ENCODE measurements at places on chromosomes 13 and 19.

GRCh38 chr13:99314640-99315176, 7.5 kb upstream of the GPR183 start:
- DNase-seq: peak; percentile 65

- DNase-seq: no peak
Observed at GRCh38 chr13:101624210-101624922, 171.9 kb downstream of the ITGBL1 start.

GRCh38 chr13:73900591-73900990, 233.6 kb downstream of the KLF12 start:
- DNase-seq: no peak

DNA sequence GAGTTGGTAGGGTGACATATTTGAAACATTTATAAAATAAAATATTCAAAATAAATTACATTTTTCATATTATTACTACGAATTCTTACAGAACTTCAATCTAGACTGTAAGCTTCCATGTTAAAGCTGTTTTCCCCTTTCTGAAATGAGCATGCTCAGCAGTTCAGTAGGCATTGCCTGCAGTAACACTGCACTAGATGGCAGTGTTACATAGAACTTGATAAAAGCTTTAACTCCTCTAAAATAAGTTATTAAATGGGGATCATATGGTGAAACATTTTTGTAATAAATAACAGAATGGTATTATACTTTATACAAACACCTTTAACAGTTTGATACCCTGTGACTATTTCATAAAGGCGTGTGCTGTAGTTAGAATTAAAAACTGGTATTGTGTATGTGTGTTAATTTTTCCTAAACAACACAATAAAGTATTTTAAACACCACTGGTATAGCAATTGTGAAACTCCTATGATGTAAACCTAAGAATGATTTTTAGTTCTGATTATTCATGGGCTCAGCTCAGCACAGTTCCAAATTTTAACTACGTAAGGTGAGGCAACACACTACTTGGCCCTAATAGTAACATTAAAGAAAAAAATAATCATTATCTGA, 11.6 kb upstream of the GPR18 start:
- DNase-seq: peak; percentile 49

DNA sequence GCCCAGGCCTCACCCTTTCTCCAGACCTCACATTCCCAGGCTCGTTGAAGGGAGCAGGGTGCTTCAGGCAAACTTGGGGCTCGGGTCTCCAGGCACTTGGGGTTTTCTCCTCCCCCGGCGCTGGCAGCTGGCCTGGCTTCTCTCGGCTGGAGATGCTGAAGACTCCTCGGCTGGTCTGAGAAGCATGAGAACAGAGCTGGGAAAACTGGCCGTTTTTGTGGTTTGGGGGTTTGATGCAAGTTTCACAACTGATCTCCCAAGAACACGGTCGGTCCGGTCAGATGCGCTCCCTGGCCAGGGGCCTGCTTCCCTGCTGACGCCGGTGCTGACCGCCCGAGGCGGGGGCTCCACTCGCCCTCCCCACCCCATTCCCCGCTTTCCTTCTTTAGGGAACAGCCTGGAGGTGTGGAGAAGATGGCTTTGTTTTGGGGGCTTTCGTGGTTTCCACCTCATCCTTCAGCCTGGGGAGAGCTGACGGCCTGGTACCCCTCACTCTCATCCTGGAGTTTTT, 35.3 kb downstream of the CEBPA start:
- DNase-seq: no peak

DNA sequence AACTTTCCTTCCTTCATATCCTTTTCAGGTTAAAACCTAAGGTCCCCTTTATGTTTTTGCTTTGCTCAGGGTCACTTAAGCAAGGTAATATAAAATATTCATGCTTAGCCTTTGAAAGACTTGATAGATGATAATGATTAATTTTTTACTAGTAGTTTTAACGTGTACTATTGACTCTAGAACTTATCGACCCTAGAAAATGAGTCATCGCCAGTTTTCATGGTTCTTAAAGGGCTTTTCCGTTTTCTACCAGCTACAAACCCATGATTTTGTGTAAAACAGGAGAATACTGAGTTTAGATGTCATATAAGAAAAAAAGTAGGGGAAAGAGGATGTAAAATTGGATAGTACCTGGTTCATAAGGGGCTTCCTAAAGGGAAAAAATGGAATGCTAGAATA, 75.7 kb downstream of the DHRS12 start:
- DNase-seq: no peak

DNA sequence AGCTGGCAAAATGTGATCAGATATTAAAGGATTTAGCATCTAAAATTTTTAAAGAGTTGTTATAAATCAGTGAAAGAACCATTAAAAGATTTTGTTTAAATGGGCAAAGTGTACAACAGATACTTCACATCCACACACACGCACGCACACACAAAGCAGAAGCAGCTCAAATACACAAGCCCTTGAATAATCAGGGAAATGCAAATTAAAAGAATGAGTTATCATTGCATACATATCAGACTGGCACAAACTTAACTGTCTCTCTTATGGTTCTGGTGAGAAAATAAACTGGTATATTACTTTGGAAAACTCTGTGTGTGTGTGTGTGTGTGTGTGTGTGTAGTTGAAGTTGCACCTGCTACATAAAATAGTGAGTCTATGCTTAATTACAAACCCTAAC, 59.3 kb downstream of the CRYL1 start:
- DNase-seq: no peak

DNA sequence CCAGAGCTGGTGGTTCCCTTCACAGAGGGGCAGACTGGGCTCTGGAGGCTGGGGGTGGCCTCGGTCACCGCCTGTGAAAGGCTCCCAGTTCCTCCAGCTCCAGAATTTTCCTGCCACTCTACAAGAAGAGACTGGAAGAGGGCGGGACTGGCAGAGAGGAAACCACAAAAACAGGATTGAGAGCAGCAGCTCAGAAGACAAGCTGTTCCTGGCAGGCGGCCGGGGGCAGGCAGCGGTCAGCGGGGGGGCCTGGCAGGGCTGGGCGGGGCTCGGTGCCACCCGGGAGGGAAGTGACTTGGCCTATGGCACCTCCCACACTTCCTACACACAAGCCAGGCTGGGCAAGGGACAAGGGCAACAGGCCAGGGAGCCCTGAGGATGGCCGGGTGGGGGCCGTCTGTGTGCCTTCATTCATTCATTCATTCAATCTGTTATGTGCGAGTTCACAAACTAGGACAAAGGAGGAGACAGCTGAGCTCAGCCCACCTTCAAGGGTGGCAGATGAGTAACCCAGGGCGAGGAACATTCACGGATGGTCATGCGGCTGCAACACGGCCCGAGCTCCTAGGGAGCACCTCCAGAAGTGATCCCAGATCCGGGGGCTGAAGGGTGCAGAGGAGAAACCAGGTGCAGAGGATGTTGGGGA, 16.9 kb upstream of the BTBD2 start:
- DNase-seq: peak; percentile 65

DNA sequence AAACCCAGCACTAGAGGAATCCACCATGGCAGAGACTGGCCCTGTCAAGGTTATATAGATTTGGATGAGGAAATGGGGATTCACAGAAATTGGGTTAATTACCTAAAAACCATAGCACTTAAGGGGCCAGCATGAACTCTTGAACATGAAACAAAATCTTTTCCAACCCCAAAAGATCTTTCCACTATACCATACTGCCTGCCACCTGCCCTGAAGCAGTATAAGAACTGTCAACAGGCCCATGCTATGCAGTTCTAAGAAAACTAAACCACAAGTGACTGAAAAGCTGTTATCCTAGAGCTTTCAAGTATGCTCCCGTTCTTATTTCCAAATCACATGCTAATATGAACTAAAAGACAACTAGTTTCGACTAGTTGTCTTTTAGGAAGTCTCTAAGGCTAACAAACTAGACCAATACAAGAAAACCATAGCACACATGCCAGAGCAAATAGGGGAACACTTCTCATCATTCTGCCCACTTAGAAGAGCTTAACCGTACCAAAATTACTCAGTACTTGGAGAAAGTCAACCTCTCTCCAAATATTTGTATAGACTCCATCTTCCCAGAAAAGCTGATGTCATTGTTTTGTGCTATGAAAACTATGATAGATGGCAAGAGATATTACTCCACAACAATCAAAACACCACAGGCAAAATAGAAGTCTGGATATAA, 27.5 kb downstream of the HSPH1 start:
- no peak for DNase-seq

DNA sequence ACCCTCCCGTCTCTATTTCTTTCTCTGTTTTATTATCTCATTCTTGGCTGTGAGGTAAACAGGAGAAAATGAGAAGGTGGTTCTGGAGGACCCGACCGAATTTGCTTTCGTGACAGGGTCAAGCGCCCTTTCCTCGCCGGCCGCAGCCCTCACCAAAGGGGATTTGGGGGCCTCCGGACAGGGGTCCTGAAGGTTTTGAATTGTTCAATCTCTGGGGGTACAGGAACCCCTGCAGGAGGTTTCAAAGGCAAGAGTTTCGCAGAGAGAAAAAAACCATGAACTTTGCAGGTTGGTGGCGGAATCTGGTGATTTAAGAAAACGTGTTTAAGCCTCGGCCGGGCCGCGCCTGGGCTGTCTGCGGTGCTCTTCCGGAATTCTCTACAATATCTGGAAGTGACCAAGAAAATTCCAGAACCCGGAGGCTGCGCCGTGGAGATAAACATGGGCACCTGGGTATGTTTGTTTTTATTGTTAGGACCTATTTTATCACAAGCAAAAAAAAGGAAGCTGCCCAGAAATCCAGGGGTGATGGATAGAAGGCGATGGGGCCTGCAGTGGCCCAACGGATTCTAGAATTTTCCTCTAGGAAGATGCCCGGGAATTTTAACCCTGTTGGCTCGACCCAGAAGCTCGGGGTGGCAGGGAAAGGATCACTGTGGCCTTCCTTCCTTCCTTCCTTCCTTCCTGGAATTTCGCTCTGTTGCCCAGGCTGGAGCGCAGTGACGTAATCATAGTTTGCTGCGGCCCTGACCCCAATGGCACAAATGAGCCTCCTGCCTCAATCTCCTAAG, 14.2 kb upstream of the PTBP1 start:
- DNase-seq: no peak

- no peak for DNase-seq
Observed at GRCh38 chr19:27971071-27971470, 1241.9 kb downstream of the UQCRFS1 start.

DNA sequence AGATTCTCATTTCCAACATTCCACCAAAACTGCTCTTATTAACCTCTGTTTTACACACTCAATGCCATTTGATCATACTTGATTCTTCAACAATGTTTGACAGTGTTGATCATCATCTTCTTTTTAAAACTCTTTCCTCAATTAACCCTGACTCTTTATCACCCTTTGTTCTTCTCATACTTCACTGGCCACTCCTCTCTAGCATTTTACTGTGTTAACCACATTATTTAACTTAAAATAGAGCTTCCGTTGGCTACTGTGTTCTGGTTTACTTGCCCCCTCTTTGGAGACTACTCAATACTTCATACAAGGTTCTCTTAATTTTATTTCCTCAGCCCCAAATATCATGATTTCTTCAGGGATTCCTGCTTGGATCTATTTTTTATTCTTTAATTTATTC, 121.1 kb upstream of the SPRY2 start:
- DNase-seq: no peak

GRCh38 chr19:39554701-39555311, 14.8 kb upstream of the EID2 start:
- DNase-seq: no peak

DNA sequence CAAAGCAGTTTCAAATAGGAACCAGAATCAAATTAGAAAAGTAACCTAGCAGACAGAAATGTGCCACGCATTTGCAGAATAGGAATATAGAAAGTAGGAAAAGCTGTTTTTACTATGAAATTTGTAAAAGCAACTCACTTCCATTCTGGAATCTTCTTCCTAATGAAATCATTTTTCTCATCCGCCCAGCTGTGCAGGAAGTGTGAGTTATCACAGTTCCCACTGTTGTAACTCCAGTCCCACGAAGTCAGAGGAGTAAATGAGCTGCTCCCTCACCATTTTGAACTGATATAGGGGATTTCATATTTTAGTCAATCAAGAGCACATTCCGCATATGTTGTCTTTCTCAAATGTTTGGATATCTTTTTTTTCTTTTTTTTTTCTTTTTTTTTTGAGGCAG, 230.8 kb downstream of the TBC1D4 start:
- DNase-seq: no peak

DNA sequence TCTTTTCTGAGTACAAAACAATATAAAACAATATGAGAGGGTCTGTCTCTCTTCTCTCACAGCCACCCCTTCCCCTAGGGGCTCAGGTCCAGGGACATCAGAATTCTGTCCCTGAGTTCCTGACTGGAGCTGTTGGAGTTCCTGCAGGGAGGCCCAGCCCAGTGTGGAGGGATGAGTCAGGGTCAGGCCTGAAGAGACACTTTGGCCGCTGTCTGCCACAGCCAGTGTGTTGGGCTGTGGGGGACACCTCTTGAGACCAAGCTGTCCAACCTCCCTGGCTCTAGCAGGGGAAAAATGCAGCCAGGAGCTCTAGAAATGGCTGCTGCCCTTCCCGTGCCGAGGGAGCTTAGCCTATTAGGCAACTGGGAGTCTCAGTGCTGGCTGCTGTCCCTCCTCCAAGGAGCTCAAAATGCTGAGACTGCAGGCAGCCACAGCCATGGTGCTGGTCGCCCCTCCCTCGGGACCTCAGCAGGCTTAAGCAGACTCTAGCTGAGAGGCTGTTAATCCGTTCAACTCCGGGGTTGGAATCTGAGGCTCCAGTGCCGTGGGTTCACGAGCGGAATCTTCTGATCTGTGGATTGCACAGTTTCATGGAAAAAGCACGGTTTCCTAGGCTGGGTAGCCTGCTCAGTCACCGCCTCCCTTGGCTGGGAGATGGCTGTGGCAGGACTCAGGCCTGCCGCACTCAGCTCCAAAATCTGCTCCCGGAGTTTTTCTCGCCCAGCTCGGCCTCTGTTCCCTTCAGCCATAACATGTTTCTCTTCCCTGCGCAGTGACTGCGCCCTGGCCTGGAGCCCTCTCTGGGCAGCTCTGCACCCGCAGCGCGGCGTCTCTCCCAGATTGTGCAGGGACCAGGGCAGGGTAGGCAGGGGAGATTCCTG, 3.8 kb upstream of the ZNF626 start:
- DNase-seq: no peak

- no peak for DNase-seq
Observed at GRCh38 chr13:73948848-73949529, 185.2 kb downstream of the KLF12 start.

All from CD4-positive, alpha-beta T cell treated with Interleukin-6 for 4 hours (primary cell).